ENCODE measurements at places on chromosomes 6 and 20.

DNA sequence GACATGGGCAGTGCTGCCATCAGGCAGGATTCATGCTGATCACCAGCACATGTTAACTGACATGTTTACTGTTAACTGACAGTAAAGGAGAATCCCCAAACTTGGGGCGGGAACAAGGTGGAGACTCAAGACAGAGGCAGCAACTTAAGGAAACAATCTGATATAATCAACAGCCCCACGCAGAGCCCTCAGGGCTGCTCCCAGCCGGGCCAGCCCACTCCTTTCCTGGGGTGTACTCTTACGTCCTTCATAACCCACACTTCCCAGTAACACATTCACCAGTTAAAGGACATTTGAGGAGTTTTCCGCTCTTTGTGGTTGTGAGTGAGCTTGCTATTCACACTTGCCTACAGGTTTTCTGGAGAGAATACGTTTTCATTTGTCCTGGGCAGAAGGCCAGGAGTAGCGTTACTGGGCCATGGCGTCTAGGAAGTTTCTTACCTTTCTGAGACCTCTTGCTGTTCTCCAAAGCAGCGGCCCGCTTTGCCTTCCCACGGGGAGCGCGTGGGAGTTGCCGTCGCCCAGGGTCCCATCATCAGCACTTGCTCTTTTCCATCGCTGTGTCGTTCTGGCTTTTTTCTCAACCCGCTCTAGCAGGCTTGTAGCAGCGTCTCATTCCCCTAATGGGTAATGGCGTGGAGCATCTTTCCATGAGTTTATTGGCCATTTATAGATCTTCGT, 56.4 kb downstream of the FOXF2 start:
- DNase-seq, result no peak

DNA sequence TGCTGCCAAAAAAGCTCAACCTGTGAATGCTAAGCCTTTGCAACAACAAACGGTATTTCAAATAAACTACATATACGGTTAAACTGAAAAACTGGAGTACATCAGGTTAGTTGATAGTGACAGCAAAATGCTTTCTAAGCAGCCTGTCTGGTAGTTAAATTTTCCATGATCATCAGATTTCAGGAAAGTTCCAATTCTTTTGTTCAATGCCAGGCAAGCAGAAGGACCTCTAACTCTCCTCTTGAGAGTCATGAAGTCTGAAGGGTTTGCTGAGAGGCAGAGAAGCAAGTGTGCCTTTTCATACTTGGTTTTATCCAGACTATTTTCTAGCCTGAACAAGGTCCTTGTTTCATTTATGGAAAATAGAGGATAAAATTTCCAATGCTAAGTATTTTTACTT, 4.5 kb downstream of the FLRT3 start:
- DNase-seq, result no peak

DNA sequence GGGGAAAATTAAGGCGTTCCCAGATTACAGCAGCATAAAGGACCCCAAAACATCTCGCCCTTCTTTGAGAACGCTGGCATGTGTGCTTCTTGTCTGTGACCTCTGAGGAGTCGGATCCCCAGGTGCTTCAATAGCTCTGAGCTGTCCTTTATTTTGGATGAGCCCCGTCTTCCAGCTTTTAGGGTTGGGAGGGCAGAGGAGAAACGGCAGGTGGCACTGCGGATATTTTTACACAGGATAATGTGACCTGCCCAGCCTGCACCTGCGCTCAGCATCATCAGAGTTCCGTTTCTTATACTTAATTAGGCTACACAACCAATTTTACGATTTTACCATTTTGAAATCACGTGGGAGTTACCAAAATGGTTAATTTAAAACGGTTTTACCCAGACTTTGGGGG, 147.7 kb upstream of the RPS6KA2 start:
- no peak for DNase-seq

- no peak for DNase-seq
Measured at GRCh38 chr6:144899161-144899560, 614.0 kb downstream of the UTRN start.

DNA sequence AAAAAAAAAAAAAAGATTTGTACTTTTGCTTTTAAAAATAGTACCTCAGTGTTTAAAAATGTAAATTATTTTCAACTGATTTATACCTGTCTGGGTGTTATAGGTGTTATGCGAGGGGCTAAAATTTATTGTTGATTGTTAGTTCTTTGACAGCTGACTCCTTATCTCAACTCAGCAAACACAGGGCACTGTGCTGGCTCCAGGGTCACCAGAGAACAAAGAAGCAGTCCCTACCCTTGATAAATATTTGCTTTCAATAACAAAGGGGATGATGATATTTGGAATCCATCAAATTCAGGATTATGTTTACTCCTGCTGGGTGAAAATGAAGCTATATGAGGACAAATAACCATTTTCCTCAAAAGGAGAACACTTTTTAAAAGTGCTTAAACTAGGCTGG, 34.2 kb upstream of the KAT14 start:
- DNase-seq, result no peak
